ENCODE measurements at places on chromosomes 11 and 22. TPM values are rescaled to one million over a fixed set of nuclear protein-coding genes. Genes with fewer than 3 reads are reported as not detected.

PPP2R1B gene
- 28.4 TPM for total RNA-seq

KCNE3 gene
- 0.43 TPM for total RNA-seq

HOATZ gene
- total RNA-seq = not detected

MRGPRX3 gene
- under 0.01 TPM for total RNA-seq
